ENCODE measurements at places on chromosomes 7 and 10.

DNA sequence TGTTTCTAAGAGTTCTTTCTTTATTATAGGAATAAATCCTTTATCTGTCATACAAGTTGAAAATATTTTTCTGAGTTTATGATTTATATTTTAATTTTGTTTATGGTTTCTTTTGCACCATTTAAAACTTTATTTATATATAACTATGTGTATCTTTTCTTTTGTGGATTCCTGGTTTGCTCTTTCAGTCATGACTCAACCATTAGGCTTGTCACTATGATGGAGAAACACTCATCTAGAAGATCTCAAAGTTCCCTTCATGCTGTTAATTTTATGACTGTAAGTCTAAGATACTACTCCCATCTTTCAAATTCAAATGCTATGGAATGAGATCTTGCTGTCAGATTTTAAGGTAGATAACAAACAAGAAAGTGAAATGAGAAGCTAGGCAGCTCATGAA lies 199.5 kb downstream of the INHBA start:
- DNase-seq, result no peak

DNA sequence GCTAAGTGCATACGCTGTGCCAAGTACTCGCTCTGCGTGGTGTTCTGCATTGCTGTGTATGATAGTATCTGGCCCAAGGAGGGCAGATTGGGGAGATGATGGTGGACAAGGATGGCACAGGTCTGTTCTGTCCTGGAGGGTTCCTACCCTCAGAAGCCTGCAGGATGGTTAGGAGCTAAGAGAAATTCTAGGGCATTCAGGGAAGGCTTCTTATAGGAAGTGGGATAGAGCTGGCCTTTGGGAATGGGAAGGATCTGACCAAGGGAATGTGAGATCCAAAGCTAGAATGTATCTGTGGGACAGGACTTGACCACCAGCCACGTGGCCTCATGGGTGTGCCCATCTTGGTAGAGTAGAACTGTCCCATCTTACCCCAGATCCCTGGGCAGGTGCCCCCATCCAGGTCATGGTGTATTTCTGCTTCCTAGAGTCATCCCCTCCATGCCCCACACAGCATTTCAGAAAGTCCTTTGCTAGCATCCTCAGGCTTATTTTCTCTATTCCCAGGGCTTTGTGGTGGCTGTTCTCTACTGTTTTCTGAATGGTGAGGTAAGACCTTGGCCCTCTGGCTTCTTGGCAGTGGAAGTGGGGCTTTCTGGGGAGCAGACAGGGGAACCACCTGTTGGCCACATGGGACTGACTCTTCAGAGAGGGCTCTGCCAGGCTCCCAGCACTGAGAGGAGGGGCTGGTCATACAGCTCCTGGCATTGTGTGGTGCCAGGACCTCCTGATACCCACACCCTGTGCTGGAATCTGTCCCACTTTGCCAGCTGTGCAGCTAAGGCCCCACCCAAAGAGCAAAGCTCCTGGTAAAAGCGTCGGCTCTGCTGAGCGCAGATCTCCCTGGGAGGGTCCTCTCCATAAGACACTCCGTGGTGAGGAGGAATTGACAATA lies 52.5 kb downstream of the ADCYAP1R1 start:
- no peak for DNase-seq

- no peak for DNase-seq
Measured at GRCh38 chr10:31116226-31116625, 84.6 kb upstream of the ZNF438 start.

GRCh38 chr10:104907521-104907920 lies 266.4 kb downstream of the SORCS3 start:
- DNase-seq, result no peak

GRCh38 chr7:55314967-55315366 lies 50.2 kb upstream of the LANCL2 start:
- no peak for DNase-seq

DNA sequence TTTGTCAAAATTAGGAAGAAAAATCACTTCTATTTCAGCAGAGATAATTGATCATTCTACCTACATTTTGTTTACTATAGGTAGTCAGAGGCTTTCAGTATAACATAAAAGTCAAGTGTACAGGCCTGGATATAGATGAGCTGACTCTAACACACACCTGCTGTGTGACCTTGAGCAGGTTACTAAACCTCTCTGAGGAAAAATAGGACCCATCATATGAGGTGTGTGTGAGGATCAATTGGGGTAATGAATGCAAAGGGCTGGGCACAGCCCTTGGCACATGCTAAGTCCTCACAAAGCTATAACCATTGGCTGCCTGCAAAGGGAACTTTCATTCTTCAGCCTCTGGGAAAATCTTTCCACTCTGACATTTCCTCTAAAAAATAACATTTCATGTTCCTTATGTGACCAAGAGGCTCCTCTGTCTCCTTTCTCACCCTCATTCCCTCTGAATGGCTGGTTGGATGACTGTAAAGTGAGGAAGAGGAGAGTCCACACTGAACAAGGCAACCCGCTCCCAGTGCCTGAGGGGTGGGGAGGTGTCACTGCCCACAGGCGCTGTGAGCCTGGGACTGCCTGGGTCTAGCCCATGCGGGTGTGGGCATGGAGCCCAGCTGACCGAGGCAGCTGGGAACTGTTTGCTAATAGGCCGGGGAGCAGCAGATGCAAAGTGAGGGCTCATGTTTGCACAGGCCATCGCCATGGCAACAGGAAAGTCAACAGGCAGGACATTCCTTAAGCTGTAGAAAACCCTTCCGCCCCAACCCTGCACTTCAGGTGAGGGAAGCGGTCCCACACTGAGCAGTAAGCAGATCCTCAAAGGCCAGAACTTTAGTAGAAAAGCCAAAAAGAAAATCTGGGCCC lies 36.8 kb downstream of the MYOF start:
- peak; percentile 68 for DNase-seq

GRCh38 chr7:8282162-8282561 lies 20.2 kb upstream of the ICA1 start:
- DNase-seq, result no peak
